Activated naive CD8-positive, alpha-beta T cell treated with anti-CD3 and anti-CD28 coated beads, Interleukin-2, amount 10 ng/mL, durations not matched to agents 7 days and 5 days (primary cell): ENCODE measurements at places on chromosomes 12 and 14. TPM values are rescaled to one million over a fixed set of nuclear protein-coding genes. Genes with fewer than 3 reads are reported as not detected.
A peak's percentile ranks its signal among the peaks of the same experiment; 100 is the strongest.

The SLC4A8 gene
- total RNA-seq = 6.1 TPM

The LMNTD1 gene
- total RNA-seq = not detected

The RNU4-1 gene
- total RNA-seq = 1,401 TPM

The ELK3 gene
- total RNA-seq = 19.4 TPM

The B3GNT4 gene
- total RNA-seq = 1.1 TPM

The TAS2R46 gene
- 1.4 TPM for total RNA-seq

The WNT5B gene
- total RNA-seq = not detected

The RDH16 gene
- 0.62 TPM for total RNA-seq

The MORN3 gene
- 5.2 TPM for total RNA-seq

The KRT85 gene
- total RNA-seq = not detected

DNA sequence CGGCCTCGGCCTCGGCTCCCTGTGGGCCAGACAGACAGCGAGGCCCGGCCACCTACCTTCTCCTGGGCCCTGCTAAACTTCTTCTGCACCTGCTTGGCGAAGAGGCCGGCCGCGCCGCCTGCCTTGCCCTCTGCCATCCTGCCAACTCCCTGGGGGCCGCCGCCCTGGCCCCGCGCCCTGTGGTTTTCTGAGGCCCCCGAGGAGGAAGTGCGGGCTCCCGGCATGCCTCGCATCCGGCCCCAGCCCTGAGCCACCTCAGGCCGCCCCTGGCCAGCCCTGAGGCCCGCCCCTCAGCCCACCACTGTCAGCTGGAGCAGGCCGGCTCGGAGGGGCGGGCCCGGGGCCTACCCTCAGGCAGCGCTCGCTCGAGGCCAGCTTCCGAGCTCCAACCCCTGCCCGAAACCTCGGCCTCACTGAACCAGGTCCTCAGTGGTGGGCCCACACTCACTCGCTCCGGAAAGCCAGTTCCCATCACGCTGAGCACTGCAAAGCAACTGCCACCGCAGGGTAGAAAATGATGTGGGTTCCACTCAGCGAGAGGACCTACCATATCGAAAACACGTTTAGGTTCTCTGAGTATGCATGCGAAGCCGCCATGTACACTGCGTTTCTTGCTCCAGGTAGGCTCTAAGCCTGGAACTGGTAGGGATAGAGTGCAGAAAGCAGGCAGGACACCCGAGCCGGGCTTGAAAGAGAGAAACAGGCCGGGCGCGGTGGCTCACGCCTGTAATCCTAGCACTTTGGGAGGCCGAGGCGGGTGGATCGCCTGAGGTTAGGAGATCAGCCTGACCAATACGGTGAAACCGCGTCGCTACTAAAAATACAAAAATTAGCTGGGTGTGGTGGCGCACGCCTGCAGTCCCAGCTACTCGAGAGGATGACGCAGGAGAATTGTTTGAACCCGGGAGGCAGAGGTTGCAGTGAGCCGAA is at the start of gene BIN2:
Gene BIN2 (minus strand): TSS at position 209 of the 930 bp plus-strand sequence. CDS start 72 bp downstream, at position 137.
- peaks cover 32% of the 10 kb centered on the region for H3K36me3 ChIP-seq
- DNase-seq = peak; percentile 87
- no peaks in the 10 kb centered on the region for H3K27me3 ChIP-seq
- peaks cover 55% of the 10 kb centered on the region for H3K4me1 ChIP-seq

- DNase-seq = no peak
- H3K27ac ChIP-seq = no peak overlapping the region
- H3K4me3 ChIP-seq = no peak overlapping the region
- H3K27me3 ChIP-seq = peaks cover 14% of the 10 kb centered on the region
- no peaks in the 10 kb centered on the region for H3K36me3 ChIP-seq
- no peaks in the 10 kb centered on the region for H3K4me1 ChIP-seq
Observed at GRCh38 chr12:15811214-15812127, 22.3 kb upstream of the EPS8 start.

- H3K27me3 ChIP-seq = peaks cover 62% of the 10 kb centered on the region
- DNase-seq = no peak
- peaks cover 2% of the 10 kb centered on the region for H3K4me1 ChIP-seq
Observed at GRCh38 chr14:59377491-59377890, 87.7 kb downstream of the GPR135 start.

DNA sequence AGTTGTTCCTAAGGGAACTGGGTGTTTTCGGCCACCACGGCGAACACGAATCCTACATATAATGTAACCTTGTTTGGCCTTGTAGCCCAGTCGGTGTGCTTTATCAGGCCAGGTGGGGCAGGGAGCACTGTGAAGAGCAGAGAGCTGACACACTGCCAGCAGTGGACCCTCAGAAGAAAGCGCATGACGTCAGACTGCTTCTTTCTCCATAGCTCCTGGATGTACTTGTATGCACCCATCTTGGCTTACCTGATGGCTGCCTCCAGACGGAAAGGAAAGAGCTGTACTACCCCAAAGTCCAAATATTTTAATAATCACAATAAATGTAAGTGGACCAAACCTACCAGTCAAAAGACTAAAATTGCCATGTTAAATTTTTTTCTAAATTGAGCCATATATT is 31.3 kb upstream of the GSC start:
- no peaks in the 10 kb centered on the region for H3K4me1 ChIP-seq
- no peaks in the 10 kb centered on the region for H3K36me3 ChIP-seq

GRCh38 chr12:99231031-99231430 is 416.5 kb upstream of the GARIN6 start:
- H3K27me3 ChIP-seq = no peaks in the 10 kb centered on the region
- no peak overlapping the region for H3K27ac ChIP-seq
- no peaks in the 10 kb centered on the region for H3K4me1 ChIP-seq
- no peak for DNase-seq
- H3K36me3 ChIP-seq = no peaks in the 10 kb centered on the region

DNA sequence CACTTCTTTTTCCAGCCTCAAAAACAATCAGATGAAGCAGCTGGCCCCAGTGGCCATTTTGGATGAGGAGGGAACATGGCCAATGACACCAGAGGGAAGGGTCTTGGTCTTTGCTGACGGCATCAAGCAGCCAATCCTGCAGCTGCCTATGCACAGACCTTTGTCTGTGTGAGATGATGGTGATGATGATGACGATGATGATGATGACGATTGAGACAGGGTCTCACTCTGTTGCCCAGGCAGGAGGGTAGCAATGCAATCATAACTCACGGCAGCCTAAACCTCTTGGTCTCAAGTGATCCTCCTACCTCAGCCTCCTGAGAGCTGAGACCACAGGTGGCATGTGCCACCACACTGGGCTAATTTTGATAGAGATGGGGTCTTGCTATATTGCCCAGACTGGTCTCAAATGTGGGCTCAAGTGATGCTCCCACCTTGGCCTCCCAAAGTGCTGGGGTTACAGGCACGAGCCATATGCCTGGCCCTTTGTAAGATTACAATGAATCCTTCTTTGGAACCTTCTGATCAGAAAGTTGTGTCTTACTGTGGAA is 26.5 kb upstream of the NCOR2 start:
- H3K4me1 ChIP-seq = peaks cover 8% of the 10 kb centered on the region
- DNase-seq = no peak
- H3K36me3 ChIP-seq = peaks cover 3% of the 10 kb centered on the region
- H3K27ac ChIP-seq = no peak overlapping the region
- H3K4me3 ChIP-seq = no peak overlapping the region
- H3K27me3 ChIP-seq = peaks cover 20% of the 10 kb centered on the region

DNA sequence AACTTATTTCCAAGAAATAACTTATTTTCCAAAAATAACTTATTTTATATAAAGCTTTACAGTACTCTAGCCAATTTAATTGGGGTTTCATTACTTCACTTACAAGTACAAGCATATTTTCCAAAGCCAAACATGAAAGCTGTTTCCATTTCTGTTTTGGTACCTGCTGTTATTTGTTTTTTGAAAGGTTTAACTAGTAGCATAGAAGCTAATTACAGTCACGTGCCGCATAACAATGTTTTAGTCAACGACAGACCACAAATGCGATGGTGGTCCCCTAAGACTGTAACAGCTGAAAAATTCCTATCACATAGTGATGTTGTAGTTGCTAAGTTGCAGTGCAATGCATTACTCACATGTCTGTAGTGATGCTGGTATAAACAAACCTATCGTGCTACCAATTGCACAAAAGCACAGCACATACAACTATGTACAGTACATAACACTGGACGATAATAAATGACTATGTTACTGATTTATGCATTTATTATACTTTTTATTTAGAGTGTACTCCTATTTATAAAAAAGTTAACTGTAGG is 21.7 kb downstream of the PTPN21 start:
- DNase-seq = no peak
- no peak overlapping the region for H3K4me3 ChIP-seq
- no peaks in the 10 kb centered on the region for H3K36me3 ChIP-seq
- no peaks in the 10 kb centered on the region for H3K4me1 ChIP-seq
- peaks cover 7% of the 10 kb centered on the region for H3K27me3 ChIP-seq
- H3K27ac ChIP-seq = no peak overlapping the region

- H3K36me3 ChIP-seq = no peaks in the 10 kb centered on the region
- no peak overlapping the region for H3K27ac ChIP-seq
- DNase-seq = no peak
- H3K4me3 ChIP-seq = no peak overlapping the region
- H3K27me3 ChIP-seq = no peaks in the 10 kb centered on the region
Observed at GRCh38 chr12:17853054-17853453, 236.9 kb downstream of the RERGL start.

GRCh38 chr14:64159588-64159987 is 134.6 kb downstream of the ESR2 start:
- H3K4me3 ChIP-seq = no peak overlapping the region
- no peak overlapping the region for H3K27ac ChIP-seq
- no peaks in the 10 kb centered on the region for H3K4me1 ChIP-seq
- no peak for DNase-seq
- no peaks in the 10 kb centered on the region for H3K27me3 ChIP-seq

DNA sequence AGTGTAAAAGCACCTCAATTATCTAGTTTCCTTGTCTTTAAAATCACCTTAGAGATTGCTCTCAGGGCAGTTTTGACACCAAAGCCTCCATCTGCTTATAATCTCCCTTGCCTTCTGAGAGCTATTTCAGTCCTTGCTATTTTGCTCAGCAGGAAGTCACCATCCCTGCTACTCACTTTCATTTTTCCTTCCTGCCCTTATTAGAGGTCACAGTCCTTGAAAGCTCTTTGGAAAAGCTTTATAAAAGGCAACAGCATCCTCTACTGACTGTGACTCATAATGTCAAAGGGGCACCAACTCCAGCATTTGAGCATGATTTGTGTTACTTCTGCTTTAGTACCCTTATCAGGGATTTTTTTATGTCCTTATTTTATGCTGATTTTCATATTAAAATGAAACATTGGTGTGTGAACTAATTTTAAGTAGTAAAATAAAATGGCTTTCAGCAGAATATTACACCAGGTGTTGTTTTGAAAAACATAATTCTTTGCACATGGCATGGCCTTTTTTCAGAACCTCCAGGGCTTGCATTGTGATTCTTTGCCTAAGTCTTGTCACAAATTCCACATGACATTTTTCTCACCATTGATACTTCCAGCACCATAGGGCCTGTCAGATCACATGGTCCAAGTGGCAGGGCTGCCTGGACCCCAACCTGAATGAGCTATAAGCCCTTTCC is 213.0 kb downstream of the ADAMTS20 start:
- no peaks in the 10 kb centered on the region for H3K27me3 ChIP-seq
- H3K27ac ChIP-seq = no peak overlapping the region
- H3K4me3 ChIP-seq = no peak overlapping the region
- no peaks in the 10 kb centered on the region for H3K36me3 ChIP-seq
- no peak for DNase-seq

GRCh38 chr12:45183246-45183645 is 32.6 kb upstream of the ANO6 start:
- H3K27ac ChIP-seq = no peak overlapping the region
- no peaks in the 10 kb centered on the region for H3K4me1 ChIP-seq
- no peaks in the 10 kb centered on the region for H3K27me3 ChIP-seq

- H3K4me3 ChIP-seq = no peak overlapping the region
- no peaks in the 10 kb centered on the region for H3K27me3 ChIP-seq
- H3K36me3 ChIP-seq = no peaks in the 10 kb centered on the region
- H3K27ac ChIP-seq = no peak overlapping the region
- DNase-seq = no peak
- no peaks in the 10 kb centered on the region for H3K4me1 ChIP-seq
Observed at GRCh38 chr12:5521456-5522325, 89.8 kb downstream of the NTF3 start.

DNA sequence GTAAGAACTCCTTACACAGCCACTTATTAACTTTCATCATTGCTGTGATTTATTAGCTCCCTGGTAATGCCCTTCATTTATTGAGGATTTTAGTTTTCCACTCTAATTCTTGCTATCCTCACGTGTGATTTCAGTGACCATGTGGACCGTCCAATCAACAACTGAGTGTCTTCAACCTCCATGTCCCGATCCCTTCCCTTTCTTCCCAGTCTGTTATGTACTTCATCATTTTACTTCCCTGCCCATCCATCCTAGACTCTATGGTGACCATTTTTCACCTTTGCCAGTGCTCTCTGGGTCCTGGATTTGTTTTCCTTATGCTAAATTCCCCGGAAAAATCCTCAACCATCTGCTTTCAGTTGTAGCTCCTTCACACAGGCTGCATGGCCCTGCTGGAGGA is 111.0 kb downstream of the MSRB3 start:
- DNase-seq = no peak
- no peak overlapping the region for H3K4me3 ChIP-seq
- peaks cover 2% of the 10 kb centered on the region for H3K27me3 ChIP-seq
- H3K27ac ChIP-seq = no peak overlapping the region
- no peaks in the 10 kb centered on the region for H3K4me1 ChIP-seq
- H3K36me3 ChIP-seq = no peaks in the 10 kb centered on the region

- H3K4me1 ChIP-seq = no peaks in the 10 kb centered on the region
- no peak overlapping the region for H3K4me3 ChIP-seq
- H3K27me3 ChIP-seq = no peaks in the 10 kb centered on the region
- H3K36me3 ChIP-seq = peaks cover 12% of the 10 kb centered on the region
Observed at GRCh38 chr14:75811136-75811829, 150.2 kb downstream of the TTLL5 start.

GRCh38 chr12:132529906-132530305 is 40.0 kb downstream of the FBRSL1 start:
- no peak for DNase-seq
- H3K27ac ChIP-seq = peak overlapping the region; percentile 14
- H3K27me3 ChIP-seq = no peaks in the 10 kb centered on the region
- H3K4me1 ChIP-seq = no peaks in the 10 kb centered on the region
- H3K36me3 ChIP-seq = peaks cover 2% of the 10 kb centered on the region

DNA sequence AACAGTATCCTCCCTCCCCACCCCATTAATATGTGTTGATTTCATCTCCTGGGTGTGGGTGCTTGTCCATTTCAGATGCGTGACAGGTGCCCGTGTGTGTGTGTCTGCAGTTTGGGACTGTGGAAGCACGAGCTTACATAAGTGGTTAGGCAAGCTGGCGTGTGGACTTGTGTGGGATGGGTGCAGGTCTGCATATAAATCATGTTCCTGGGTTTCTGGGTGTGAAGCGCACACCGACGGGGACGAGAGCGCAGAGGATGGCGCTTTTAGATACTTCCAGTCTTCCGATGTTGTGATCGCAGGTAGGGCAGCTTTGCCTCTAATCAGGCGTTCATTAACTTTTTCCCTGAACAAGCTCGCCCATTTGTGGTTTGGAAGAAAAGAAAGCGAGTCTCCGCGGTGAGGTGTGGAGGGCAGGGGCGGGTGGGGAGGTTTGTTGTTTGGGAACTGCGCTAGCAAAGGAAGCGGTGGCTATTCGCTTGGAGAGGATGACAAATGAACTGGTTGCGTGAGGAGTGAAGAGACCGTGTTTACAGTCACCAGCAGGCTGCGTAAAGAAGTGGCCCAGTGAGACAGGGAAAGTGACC is 865 bp downstream of the RGS6 start:
- H3K27me3 ChIP-seq = peaks cover 62% of the 10 kb centered on the region
- H3K4me1 ChIP-seq = peaks cover 11% of the 10 kb centered on the region
- no peak overlapping the region for H3K27ac ChIP-seq
- H3K36me3 ChIP-seq = no peaks in the 10 kb centered on the region
